ENCODE measurements at places on chromosomes 1 and 21.

DNA sequence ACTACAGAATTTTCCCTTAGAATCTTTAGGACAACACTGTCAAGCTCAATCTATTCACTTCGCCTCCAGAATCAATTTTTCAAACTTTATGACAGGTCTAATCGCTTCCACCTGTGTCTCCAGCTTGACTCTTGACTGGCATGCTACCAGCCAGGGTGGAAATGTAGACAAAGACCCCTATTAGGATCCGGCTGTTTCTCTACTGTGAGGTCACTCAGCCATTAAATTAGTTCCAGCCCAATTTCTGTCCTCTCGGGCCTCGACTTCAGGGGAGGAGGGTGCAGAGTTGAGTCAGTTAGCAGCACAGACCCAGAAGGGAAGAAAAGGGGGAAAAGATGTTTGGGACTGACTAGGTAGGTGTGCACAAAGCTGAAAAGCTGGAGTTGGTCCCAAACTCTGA is 78.5 kb downstream of the HLCS start:
- no peak overlapping the region for H3K27ac ChIP-seq
- H3K4me1 ChIP-seq, result no peaks in the 10 kb centered on the region
- DNase-seq, result no peak
- no peaks in the 10 kb centered on the region for H3K27me3 ChIP-seq
- peaks cover 15% of the 10 kb centered on the region for H3K36me3 ChIP-seq

DNA sequence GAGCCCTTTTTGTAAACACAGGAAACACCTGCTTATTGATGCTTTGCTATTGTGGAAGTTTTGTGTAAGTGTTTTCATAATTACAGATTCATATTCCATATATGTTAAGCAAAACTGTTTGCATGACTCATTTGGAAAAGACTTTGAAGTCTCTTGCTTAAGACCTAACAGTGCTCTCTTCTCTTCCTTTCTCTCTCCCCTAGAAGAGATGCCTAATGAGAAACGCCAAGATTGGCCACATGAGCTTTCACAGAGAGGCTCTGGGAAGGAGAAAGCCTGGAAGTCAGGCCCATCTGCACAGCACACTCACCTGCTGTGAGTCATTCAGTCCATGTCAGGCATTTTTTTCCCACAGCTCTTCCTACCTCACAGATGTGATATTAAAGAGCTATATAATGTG is 101.6 kb upstream of the PALMD start:
- peaks cover 7% of the 10 kb centered on the region for H3K4me1 ChIP-seq
- DNase-seq, result no peak
- H3K4me3 ChIP-seq, result no peak overlapping the region
- H3K36me3 ChIP-seq, result no peaks in the 10 kb centered on the region
- H3K27me3 ChIP-seq, result no peaks in the 10 kb centered on the region

- no peak overlapping the region for H3K4me3 ChIP-seq
- no peaks in the 10 kb centered on the region for H3K4me1 ChIP-seq
- peaks cover 94% of the 10 kb centered on the region for H3K36me3 ChIP-seq
- DNase-seq, result no peak
- no peak overlapping the region for H3K27ac ChIP-seq
Measured at GRCh38 chr1:244419024-244419423, 32.7 kb downstream of the ADSS2 start.

- no peaks in the 10 kb centered on the region for H3K27me3 ChIP-seq
- H3K4me3 ChIP-seq, result peak overlapping the region; percentile 39
- peak overlapping the region; percentile 91 for H3K27ac ChIP-seq
- DNase-seq, result peak; percentile 63
- H3K4me1 ChIP-seq, result peaks cover 60% of the 10 kb centered on the region
Measured at GRCh38 chr21:42404539-42404938, 837 bp downstream of the UBASH3A start.

DNA sequence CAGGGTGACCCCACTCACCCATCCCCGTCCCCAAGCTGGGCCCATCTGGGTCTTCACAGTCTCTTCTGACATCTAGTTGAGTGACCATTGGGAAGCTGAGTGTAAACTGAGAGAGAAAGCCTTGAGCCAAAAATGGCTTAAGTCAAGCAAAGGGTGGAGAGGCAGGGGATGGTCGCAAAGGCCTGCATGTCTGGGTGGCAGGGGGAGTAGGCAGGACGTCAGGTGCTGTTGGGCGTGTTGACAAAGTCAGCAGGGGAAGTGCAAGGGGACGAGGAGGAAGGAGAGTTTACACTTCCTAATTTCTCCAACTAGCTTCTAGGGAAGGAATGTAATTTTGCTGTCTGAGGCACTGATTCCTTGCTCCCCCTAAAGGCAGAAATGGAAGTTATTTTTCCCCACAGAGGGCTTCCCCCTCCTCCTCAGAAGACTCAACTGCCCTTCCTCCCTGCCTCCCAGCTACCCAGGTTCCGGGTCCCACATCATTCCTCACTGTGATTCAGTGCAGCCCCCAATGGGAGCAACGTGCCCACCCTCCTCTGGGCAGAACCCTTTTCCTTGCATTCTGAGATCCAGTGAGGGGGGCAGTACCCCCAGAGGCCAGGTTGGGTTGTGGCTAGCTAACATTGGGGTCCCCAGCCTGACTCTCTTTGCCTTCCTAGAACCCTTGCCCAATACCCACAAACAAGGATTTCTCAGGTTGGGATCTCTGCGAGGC is 1.2 kb upstream of the ADORA1 start:
- peaks cover 30% of the 10 kb centered on the region for H3K27me3 ChIP-seq
- H3K4me3 ChIP-seq, result no peak overlapping the region
- H3K27ac ChIP-seq, result no peak overlapping the region
- H3K4me1 ChIP-seq, result no peaks in the 10 kb centered on the region

DNA sequence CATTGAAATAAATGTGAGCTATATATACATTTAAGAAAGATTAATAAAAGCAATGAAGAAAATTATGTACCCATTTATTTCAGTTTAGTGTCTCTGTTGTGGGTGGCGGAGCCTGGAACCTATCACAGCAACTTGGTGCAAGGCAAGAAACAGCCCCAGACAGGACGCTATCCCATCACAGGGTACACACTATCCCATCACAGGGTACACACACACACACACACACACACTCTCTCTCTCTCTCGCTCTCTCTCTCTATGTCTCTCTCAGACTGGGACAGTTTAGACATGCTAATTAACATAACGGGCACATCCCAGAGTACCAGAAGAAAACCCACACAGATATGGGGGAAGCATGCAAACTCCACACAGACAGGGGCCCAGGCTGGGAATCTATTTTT is 6.5 kb upstream of the IL6R start:
- H3K4me1 ChIP-seq, result peaks cover 11% of the 10 kb centered on the region
- H3K4me3 ChIP-seq, result no peak overlapping the region
- peaks cover 22% of the 10 kb centered on the region for H3K27me3 ChIP-seq
- H3K36me3 ChIP-seq, result no peaks in the 10 kb centered on the region
- no peak for DNase-seq

- DNase-seq, result no peak
- H3K4me1 ChIP-seq, result peaks cover 68% of the 10 kb centered on the region
- peak overlapping the region; percentile 87 for H3K27ac ChIP-seq
- peak overlapping the region; percentile 47 for H3K4me3 ChIP-seq
Measured at GRCh38 chr1:207883660-207884250, 27.2 kb downstream of the CD34 start.

DNA sequence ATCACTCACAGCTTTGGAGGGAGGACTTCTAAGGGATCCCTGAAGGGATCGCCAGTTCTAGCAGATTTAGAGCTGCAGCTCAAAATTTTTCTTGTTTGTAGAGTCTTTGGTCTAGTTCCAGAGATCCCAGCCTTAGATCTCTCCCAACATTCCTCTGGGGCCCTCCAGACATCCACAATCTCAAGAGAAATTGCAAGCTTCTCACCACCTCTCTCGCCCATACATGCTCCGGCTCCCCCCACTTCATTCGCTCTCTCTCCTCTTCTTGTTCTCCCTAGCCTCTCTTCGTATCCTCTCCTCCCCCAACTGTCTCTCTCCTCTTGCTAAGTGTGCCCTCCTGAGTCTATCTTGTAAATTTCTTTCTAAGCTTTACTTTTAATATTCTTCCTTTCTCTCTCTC is 15.1 kb upstream of the TUT4 start:
- H3K4me3 ChIP-seq, result no peak overlapping the region
- H3K27me3 ChIP-seq, result no peaks in the 10 kb centered on the region
- no peaks in the 10 kb centered on the region for H3K36me3 ChIP-seq
- no peak for DNase-seq
- no peaks in the 10 kb centered on the region for H3K4me1 ChIP-seq
- no peak overlapping the region for H3K27ac ChIP-seq

DNA sequence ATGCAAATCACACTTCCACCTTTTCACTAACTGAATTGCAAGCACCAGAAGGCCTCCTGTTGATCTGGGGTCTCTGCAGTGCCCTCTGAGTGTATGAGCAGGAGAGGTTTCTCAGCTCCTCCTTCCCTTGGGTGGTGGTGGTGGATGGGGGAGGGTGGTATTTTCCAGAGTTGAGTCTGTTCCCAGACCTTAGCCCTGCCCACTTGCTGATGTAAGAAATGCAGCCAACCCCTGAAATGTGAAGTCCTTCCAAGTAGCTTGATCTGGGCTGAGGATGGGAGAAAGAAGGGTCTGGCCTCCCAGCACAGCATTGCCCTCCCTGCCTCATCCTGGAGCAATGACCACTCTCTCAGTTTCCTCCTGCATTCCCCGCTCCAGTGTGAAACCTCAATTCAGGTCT is 6.3 kb upstream of the FOXD2 start:
- DNase-seq, result no peak
- peaks cover 34% of the 10 kb centered on the region for H3K4me1 ChIP-seq
- peaks cover 48% of the 10 kb centered on the region for H3K36me3 ChIP-seq
- no peak overlapping the region for H3K27ac ChIP-seq
- H3K4me3 ChIP-seq, result no peak overlapping the region

DNA sequence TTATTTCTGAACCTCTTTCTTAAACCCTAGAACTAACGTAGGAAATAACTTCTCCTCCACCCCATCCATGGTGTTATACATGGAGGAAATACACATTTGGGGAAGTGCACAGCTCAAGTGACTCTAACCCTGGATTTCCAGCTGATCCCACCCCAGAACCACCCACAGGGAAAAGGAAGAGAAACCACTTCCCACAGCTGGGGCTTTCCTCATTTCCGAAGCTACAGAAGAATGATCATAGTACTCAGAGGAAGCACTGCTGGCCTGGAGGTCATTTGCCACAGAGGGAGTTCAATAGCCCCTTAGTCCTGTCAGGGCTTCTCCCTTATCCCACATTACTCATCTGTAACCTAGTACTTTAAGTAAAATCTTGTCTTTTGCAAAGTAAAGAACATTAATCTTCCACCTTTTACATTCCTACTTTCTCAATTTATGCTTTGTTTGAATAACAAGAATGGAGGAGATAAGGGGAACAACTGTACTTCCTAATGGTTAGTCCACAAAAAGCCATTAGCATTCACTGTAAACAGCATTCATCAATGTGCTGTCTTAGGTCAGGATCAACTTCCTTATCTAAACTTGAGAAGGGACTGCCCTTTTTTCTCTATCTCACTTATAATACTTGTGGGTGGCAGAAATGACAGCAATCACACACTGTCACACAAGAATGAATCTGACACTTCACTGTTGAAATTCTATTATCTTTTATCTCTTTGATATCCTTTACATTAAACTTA is 63.0 kb upstream of the RGS1 start:
- no peaks in the 10 kb centered on the region for H3K36me3 ChIP-seq
- no peak overlapping the region for H3K4me3 ChIP-seq
- peak overlapping the region; percentile 97 for H3K27ac ChIP-seq
- H3K27me3 ChIP-seq, result no peaks in the 10 kb centered on the region
- no peak for DNase-seq

- H3K27ac ChIP-seq, result no peak overlapping the region
- H3K4me3 ChIP-seq, result no peak overlapping the region
- H3K36me3 ChIP-seq, result no peaks in the 10 kb centered on the region
- no peaks in the 10 kb centered on the region for H3K27me3 ChIP-seq
Measured at GRCh38 chr1:168966217-168966616, 140.3 kb upstream of the ATP1B1 start.

DNA sequence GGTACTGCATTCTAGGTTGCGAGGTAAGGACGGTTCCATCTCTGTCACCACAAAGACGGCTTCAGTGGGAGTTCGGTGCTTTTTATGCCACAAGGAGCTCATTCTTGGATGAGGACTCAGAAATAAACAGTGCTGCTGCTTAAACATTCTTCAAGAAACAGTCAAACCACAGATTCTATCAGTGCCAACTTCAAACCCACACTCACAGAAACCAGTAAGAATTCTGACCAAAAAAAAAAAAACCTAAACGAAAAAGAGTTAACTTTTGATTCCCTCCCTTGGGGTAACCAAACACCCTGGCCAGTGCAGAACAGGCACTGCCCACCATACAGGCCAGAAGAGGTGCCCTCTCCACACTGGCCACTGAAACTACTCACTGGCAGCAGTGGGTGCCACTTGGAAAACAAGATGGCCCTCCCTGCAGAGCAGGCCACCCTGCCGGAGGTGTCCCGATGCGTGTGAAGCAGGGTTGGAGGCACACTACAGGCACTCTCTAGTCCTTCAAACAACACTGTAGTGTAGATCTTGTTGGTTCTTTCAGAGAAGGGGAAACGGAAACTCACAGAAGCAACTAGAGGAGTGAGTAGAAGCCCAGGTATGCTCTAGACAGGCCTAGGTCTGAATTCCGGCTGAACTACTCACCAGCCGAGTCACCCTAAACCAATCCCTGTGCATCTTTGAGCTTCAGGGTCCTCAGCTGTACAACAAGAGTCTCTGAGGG is 87.3 kb upstream of the TLR5 start:
- peak overlapping the region; percentile 63 for H3K27ac ChIP-seq
- H3K27me3 ChIP-seq, result no peaks in the 10 kb centered on the region
- H3K4me1 ChIP-seq, result peaks cover 32% of the 10 kb centered on the region
- no peak overlapping the region for H3K4me3 ChIP-seq
- peak; percentile 46 for DNase-seq

- H3K4me1 ChIP-seq, result no peaks in the 10 kb centered on the region
- no peak for DNase-seq
- H3K27me3 ChIP-seq, result no peaks in the 10 kb centered on the region
- peaks cover 7% of the 10 kb centered on the region for H3K36me3 ChIP-seq
- H3K4me3 ChIP-seq, result no peak overlapping the region
- H3K27ac ChIP-seq, result no peak overlapping the region
Measured at GRCh38 chr1:107670397-107671040, 294.5 kb downstream of the VAV3 start.

GRCh38 chr1:200372885-200373181 is 37.0 kb downstream of the ZNF281 start:
- H3K4me3 ChIP-seq, result no peak overlapping the region
- H3K27ac ChIP-seq, result no peak overlapping the region
- DNase-seq, result no peak
- no peaks in the 10 kb centered on the region for H3K36me3 ChIP-seq

GRCh38 chr1:219907772-219908070 is 20.6 kb downstream of the SLC30A10 start:
- DNase-seq, result no peak
- H3K27me3 ChIP-seq, result peaks cover 3% of the 10 kb centered on the region
- H3K4me1 ChIP-seq, result no peaks in the 10 kb centered on the region
- no peak overlapping the region for H3K4me3 ChIP-seq
- H3K36me3 ChIP-seq, result no peaks in the 10 kb centered on the region

DNA sequence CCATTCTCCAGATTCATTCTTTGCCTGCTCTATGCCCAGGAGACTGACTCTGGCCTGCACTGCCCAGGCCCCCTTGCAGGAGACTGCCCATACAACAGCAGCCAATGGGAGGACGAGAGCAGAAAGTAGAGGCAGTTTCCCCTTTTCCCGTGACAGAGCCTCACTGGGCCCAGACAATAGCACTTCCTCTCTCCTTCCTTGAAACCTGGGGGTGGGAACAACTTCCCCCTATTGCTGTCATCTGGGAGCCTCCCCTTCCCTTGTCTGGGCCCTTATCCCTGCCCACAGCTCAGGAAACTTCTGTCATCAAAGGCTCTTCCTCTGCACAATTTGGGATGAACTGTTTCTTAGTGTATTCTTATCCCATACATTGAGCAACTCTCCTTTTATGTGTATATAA is 60.8 kb upstream of the KCNJ15 start:
- no peak overlapping the region for H3K27ac ChIP-seq
- H3K36me3 ChIP-seq, result no peaks in the 10 kb centered on the region
- no peak overlapping the region for H3K4me3 ChIP-seq

All from DND-41 (cell line).